ENCODE measurements at places on chromosomes 12 and 14.

GRCh38 chr12:5364036-5364770 is 67.7 kb upstream of the NTF3 start:
- no peak for DNase-seq

DNA sequence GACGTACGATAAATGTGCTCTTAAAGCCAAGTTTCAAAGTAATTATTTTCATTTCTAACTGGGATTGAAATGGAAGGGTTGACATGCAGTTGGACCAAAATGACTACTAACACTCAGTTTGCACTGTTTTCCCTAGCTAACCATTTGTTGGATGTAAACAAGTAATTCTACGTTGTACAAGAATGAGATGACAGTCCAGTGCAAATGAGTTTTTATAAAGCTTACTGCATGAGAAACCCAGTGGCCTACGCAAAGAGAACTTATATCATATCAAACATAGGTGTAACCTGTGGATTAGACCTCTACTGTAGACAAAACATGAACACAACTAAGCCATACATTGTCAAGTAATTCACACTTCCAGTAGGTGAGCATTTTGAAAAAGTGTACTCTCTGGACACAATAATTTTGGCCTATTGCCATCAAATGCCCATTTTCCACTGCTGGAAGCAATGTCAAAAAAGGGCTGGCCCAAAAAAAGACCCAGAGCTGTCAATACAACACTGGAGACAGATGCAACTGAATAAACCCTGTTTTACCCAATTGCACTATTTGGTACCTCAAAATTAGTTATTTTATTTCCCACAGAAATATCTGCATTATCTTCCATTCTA is 12.8 kb downstream of the SLC38A2 start:
- DNase-seq: no peak

GRCh38 chr12:51921017-51921725 is 13.9 kb downstream of the ACVRL1 start:
- DNase-seq: no peak

GRCh38 chr14:100786131-100786530 is 39.8 kb upstream of the MEG3 start:
- no peak for DNase-seq

- DNase-seq: no peak
These were observed 16.3 kb downstream of the CAPZA3 start for GRCh38 chr12:18754124-18754707.

GRCh38 chr12:104575442-104576186 is 118.9 kb downstream of the CHST11 start:
- no peak for DNase-seq

- DNase-seq: no peak
These were observed 4.3 kb upstream of the FKBP11 start for GRCh38 chr12:48929551-48929950.

DNA sequence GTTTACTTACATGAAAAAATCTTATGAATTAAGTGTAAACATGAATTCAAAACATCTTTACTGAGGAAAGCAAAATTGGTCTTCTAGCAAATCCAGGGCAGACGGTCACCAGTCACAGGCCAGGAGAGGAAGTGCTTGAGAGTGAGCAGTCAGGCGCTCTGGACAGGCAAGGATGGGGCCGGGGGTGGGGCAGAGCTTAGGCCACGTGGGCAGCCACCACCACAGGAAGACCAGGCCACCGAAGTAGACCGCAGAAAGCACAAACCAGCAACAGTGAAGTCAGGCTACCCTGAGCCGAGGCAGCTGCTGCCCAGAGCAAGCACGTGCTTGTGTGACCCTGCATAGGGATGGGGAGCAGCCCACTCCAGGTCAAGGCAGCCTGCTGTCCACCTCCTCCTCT is 33.5 kb downstream of the SLC6A12 start:
- DNase-seq: no peak

- no peak for DNase-seq
These were observed 5.5 kb downstream of the AJUBA start for GRCh38 chr14:22976620-22977433.

DNA sequence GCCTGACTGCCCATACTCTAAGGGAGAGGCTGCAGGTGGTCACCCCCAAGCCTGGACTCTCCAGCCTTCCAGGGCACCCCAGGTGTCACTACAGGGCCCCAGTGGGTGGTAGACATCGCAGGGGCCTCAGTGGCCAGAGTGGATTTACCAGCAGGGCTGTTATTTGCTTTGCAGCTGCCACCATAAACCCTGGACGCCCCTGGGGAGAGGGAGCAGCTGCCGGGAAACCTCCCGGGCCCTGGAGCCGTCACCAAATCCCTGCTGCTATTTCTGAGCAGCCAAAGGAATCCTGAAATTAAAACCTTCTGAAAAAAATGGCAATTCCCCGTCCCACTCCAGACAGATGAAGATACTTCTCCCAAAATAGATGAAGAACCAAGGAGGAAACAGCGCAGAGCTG is 13.9 kb downstream of the TMEM119 start:
- no peak for DNase-seq

DNA sequence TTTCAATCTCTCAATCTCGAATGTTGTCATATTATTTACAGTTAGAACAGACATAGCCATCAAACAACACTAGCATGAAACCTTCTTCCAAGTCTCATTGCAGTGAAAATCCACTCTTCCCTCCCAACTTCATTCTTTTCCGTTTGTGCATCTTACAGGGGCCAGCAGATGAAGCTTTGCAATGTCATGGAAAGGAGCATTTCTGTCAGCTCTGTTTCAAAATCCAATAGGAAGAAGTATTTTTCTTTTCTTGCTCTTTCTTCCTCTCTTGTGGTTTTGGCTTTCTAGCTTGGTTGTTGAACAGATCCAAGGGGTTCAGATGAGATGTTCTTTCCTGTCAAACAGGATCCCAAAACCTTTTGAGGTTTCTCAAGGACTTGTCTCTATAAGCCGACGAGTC is 416.6 kb downstream of the AEBP2 start:
- DNase-seq: no peak

DNA sequence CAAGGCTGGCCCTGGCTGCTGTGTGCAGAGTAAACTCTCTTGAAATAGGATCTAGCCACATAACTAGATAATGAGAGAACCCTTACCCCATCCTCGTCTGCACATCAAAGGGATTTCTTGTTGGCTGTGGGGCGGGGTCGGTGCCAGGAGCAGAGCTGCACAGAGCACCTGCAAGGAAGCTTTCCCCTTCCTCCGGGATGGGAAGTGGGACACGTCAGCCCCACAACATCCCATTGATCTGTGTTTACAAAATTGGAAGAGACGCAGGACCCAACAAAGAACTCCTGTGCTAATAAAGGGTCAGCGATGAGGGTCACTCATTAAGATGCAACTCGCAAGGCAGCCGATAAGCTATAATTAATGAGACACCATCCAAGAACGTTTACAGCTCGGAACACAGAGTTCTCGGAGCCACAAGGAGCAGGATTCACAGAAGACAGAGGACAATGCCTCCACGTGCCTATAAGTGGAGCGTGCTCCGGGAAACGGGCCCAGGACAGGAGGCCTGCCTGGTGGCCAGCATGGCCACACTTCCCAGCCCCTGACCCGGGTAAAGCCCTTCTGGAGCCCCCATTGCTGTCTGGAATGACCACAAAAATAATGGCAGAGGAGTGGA is 171.5 kb downstream of the SLC15A4 start:
- no peak for DNase-seq

GRCh38 chr14:56247495-56248200 is 129.4 kb downstream of the PELI2 start:
- no peak for DNase-seq

GRCh38 chr14:31968956-31969698 is 108.0 kb upstream of the ARHGAP5 start:
- DNase-seq: no peak

Data from stimulated activated CD8-positive, alpha-beta memory T cell treated with anti-CD3 and anti-CD28 coated beads, Interleukin-15, amount 100 ng/mL, for 4 hours (primary cell).